Astrocyte (in vitro differentiated cells and primary cell): ENCODE measurements at places on chromosomes 4 and X. TPM values are rescaled to one million over a fixed set of nuclear protein-coding genes. Genes with fewer than 3 reads are reported as not detected.

The MBNL3 gene
- 3.5 and 4.1 TPM in 2 replicates for total RNA-seq

The GAB3 gene
- 1.7 TPM in 2 replicates for total RNA-seq

The HPF1 gene
- total RNA-seq: 17.6 and 19.7 TPM in 2 replicates

The MUC7 gene
- total RNA-seq: not detected in 2 replicates

The CENPVL2 gene
- total RNA-seq: 0.19 and 0.25 TPM in 2 replicates

The FTSJ1 gene
- total RNA-seq: 64.4 and 73.5 TPM in 2 replicates

The TRIM75 gene
- total RNA-seq: not detected in 2 replicates

The EGFL6 gene
- 0.18 TPM in 1 of 2 replicates, not detected in the other for total RNA-seq

The AR gene
- 8.3 and 9.0 TPM in 2 replicates for total RNA-seq

The LAGE3 gene
- total RNA-seq: 20.0 and 20.1 TPM in 2 replicates

The P2RY8 gene
- total RNA-seq: not detected in 2 replicates

The SPANXB1 gene
- not detected in 2 replicates for total RNA-seq

The FRMPD4 gene
- total RNA-seq: 0.19 and 0.54 TPM in 2 replicates

The XAGE1A gene
- total RNA-seq: not detected in 2 replicates

DNA sequence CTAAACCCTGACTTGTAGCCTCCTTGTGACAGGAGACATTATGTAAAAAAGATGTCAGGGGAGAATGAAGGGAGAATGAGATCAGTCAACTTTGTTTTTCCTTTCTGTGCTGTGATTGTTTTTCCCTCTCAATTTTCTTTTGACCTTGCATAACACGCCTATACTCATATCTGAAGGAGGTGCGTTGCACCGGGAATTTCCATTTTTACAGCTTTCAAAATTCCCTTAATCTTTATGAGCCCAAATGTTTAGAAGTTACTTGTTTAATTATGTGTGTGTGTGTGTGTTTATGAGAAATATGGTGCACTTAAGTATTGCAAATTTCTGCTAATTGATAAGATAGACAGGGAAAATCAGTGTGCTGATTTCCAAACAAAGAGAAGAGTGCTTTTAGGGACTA lies 21.6 kb downstream of the SYNPO2 start:
- H3K27me3 ChIP-seq: no peaks in the 10 kb centered on the region
- H3K36me3 ChIP-seq: no peaks in the 10 kb centered on the region
- no peak overlapping the region for H3K27ac ChIP-seq
- no peak for DNase-seq
- peaks cover 13% of the 10 kb centered on the region for H3K4me1 ChIP-seq

DNA sequence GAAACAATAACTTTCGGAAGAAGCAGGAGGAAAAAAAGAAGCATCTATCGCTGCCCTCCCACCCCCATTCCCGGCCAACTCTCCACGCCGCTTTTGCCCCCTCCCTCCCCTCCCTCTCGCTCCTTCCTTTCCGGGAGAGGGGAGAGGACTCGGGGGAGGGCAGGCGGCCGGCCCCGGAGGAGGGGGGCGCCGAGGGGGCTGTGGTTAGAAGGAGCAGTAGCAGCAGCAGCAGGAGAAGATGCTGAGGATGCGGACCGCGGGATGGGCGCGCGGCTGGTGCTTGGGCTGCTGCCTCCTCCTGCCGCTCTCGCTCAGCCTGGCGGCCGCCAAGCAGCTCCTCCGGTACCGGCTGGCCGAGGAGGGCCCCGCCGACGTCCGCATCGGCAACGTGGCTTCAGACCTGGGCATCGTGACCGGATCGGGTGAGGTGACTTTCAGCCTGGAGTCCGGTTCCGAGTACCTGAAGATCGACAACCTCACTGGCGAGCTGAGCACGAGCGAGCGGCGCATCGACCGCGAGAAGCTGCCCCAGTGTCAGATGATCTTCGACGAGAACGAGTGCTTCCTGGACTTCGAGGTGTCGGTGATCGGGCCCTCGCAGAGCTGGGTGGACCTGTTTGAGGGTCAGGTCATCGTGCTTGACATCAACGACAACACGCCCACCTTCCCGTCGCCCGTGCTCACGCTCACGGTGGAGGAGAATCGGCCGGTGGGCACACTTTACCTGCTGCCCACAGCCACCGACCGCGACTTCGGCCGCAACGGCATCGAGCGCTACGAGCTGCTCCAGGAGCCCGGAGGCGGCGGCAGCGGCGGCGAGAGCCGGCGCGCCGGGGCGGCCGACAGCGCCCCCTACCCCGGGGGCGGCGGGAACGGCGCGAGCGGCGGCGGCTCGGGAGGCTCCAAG lies 1.3 kb downstream of the PCDH7 start:
- H3K27me3 ChIP-seq: no peaks in the 10 kb centered on the region
- DNase-seq: peak; percentile 51
- H3K4me3 ChIP-seq: peak overlapping the region; percentile 83

DNA sequence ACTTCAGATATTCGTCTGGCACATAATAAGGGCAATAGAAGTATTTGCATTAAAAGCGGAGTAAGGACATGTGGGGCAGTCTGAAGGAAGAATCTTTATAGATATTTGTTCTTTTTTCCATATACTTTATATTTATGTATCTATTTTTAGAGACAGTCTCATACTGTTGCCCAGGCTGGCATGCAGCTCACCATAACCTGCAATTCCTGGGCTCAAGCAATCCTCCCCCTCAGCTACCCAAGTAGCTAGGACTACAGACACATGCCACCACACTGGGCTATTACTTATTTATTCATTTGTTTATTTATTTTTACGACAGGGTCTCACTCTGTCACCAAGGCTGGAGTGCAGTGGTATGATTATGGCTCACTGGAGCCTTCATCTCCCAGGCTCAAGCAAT lies 16.7 kb upstream of the MRPL1 start:
- H3K27ac ChIP-seq: no peak overlapping the region
- H3K36me3 ChIP-seq: no peaks in the 10 kb centered on the region
- H3K27me3 ChIP-seq: no peaks in the 10 kb centered on the region
- H3K4me3 ChIP-seq: no peak overlapping the region
- no peak for DNase-seq
- H3K4me1 ChIP-seq: no peaks in the 10 kb centered on the region

GRCh38 chr4:27789773-27790172 lies 929.1 kb downstream of the STIM2 start:
- H3K4me1 ChIP-seq: peaks cover 6% of the 10 kb centered on the region
- no peak overlapping the region for H3K4me3 ChIP-seq
- no peak overlapping the region for H3K27ac ChIP-seq
- no peaks in the 10 kb centered on the region for H3K36me3 ChIP-seq
- H3K27me3 ChIP-seq: no peaks in the 10 kb centered on the region

- H3K27ac ChIP-seq: no peak overlapping the region
- H3K36me3 ChIP-seq: no peaks in the 10 kb centered on the region
- no peaks in the 10 kb centered on the region for H3K4me1 ChIP-seq
- no peak overlapping the region for H3K4me3 ChIP-seq
- no peaks in the 10 kb centered on the region for H3K27me3 ChIP-seq
These were observed 1070.6 kb downstream of the STPG2 start for GRCh38 chr4:97072666-97073065.

GRCh38 chr4:71020611-71021010 lies 27.2 kb downstream of the DCK start:
- H3K4me1 ChIP-seq: peaks cover 5% of the 10 kb centered on the region
- H3K4me3 ChIP-seq: no peak overlapping the region
- H3K36me3 ChIP-seq: no peaks in the 10 kb centered on the region
- H3K27ac ChIP-seq: no peak overlapping the region

DNA sequence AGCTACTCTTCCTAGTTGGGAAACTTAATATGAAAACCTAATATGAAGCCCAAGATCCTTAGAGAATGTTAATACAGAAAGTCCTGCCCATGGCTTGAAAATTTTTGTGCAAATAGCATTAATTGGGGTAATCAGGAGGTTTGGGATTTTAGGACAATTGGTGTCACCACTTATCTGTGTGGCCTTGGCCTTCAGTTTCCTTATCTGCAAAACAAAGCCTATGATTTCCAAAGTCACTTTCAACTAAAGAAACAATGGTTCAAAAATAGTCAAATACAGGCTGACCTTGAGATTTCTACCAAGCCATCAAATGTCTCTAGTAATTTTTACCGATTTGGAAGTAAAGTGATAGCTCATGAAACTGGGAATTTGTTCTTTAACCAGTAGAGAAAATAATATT lies 40.2 kb upstream of the FAM9C start:
- DNase-seq: no peak
- H3K27ac ChIP-seq: no peak overlapping the region
- no peak overlapping the region for H3K4me3 ChIP-seq

- no peaks in the 10 kb centered on the region for H3K36me3 ChIP-seq
- H3K4me3 ChIP-seq: no peak overlapping the region
- H3K27me3 ChIP-seq: no peaks in the 10 kb centered on the region
- H3K27ac ChIP-seq: no peak overlapping the region
These were observed 29.9 kb downstream of the DKK2 start for GRCh38 chr4:107006218-107006617.

- no peak overlapping the region for H3K4me3 ChIP-seq
- no peaks in the 10 kb centered on the region for H3K4me1 ChIP-seq
- no peak overlapping the region for H3K27ac ChIP-seq
- no peaks in the 10 kb centered on the region for H3K36me3 ChIP-seq
These were observed 53.6 kb downstream of the LIN54 start for GRCh38 chr4:82957045-82957444.

DNA sequence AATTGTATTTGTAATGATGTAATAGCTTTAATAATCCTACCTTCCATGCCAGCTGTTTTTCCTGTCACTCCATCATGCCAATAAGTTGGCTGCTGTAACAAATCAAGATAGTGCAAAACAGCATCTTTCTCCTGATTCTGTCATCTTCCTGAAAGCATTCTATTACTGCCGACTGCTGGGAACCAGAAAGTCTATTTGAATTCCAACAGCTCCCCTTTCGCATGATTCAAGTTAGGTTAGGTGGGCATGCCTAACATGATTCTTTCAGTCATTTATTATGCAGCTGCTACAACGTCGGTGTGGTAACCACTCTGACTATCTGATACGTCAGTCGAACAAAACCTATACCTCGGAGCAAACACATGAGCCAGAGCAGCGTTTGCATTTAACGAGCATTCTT lies 127.9 kb upstream of the DMD start:
- H3K4me1 ChIP-seq: no peaks in the 10 kb centered on the region
- DNase-seq: no peak
- no peaks in the 10 kb centered on the region for H3K36me3 ChIP-seq
- no peaks in the 10 kb centered on the region for H3K27me3 ChIP-seq

DNA sequence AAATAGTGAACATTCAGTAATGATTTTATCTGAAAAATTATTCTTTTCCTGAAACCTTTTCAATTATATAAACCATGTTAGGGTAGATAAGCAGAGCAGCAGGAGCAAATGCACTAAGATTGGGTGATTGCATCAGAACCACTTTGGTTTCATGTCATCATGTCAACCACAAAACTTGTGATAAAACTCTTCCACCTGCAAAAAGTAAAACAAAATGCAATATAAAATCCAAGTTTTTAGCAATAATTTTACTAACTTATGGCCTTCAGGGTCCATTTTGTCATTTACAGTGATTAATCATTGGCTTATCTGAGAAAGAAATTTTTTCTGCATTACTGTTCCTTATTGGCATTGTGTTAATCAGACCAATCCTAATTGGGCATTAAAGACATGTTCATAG lies 42.4 kb downstream of the NHS start:
- H3K27me3 ChIP-seq: no peaks in the 10 kb centered on the region
- DNase-seq: peak; percentile 60
- H3K4me3 ChIP-seq: no peak overlapping the region
- peak overlapping the region; percentile 75 for H3K27ac ChIP-seq
- H3K4me1 ChIP-seq: peaks cover 47% of the 10 kb centered on the region

- H3K4me1 ChIP-seq: peaks cover 18% of the 10 kb centered on the region
- peak; percentile 78 for DNase-seq
- peak overlapping the region; percentile 65 for H3K27ac ChIP-seq
These were observed 18.6 kb downstream of the CLCN4 start for GRCh38 chrX:10175319-10175871.

DNA sequence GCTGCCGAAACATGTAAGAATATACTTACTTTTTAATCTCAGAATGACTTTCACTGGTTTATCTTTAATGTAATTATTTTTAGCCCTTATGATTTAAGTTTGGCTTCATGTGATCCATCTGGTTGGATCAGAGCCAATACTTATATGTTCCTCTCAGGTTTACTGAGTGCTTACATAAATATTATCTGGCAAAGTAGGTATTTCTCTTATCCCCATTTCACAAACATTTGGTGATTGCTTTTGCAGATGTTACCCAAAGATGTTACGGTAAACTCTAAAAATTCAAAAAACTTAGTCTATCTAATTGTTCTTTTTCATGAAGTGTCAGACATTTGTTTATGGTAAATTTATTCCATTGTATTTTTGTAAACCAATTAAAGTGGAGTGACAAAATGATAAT lies 115.0 kb upstream of the TLL1 start:
- no peaks in the 10 kb centered on the region for H3K36me3 ChIP-seq
- H3K4me1 ChIP-seq: no peaks in the 10 kb centered on the region
- DNase-seq: no peak
- no peak overlapping the region for H3K4me3 ChIP-seq
- no peak overlapping the region for H3K27ac ChIP-seq

DNA sequence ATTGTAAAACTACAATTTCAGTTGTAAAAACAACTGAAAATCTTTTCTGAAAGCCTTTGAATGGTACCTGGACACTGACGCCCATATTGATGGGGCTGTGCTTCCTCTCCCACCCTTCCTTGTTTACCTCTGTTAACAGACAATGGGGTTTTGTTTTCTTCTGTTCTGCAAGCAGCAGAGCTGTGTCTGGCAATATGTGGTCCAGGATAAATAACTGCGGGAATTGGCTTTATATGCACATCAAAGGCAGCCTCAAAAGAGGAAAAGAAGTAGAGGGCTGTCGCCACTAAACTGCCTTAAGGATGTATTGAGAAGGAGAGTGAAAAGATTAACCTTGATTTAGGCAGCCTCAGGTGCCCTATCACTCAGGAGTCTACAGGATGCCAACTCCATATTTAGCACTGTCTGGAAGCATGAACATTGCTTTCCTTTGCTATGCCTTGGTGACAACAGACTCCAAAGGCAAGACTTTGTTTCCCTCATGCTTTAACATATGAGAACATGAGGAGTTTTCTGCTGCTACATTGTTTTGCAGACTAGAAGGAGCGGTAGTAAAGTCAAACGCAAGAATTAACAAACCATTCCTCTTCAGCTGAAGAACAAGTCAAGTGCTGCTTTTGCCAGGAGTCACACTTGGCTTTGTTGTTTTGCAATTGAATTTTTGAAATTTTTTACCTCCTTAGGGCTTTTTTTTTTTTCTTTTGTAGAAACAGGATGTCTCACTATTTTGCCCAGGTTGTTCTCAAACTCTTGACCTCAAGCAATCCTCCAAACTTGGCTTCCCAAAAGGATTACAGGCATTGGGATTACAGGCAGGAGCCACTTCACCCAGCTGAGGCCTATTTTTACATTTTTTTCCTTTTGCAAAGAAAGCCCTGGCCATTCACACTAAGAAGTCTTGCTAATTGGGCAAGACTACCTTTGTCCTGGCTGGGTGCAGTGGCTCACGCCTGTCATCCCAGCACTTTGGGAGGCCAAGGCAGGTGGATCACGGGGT lies 3.0 kb downstream of the IL21 start:
- H3K4me3 ChIP-seq: no peak overlapping the region
- no peak overlapping the region for H3K27ac ChIP-seq
- no peaks in the 10 kb centered on the region for H3K4me1 ChIP-seq

GRCh38 chr4:167873496-167873895 lies 218.8 kb upstream of the ANXA10 start:
- no peaks in the 10 kb centered on the region for H3K27me3 ChIP-seq
- H3K4me3 ChIP-seq: no peak overlapping the region
- H3K4me1 ChIP-seq: no peaks in the 10 kb centered on the region
- no peak overlapping the region for H3K27ac ChIP-seq
- H3K36me3 ChIP-seq: no peaks in the 10 kb centered on the region
- DNase-seq: no peak

GRCh38 chr4:153501578-153501977 lies 35.4 kb downstream of the TMEM131L start:
- H3K27ac ChIP-seq: no peak overlapping the region
- DNase-seq: no peak
- no peak overlapping the region for H3K4me3 ChIP-seq
- H3K4me1 ChIP-seq: peaks cover 24% of the 10 kb centered on the region
- H3K27me3 ChIP-seq: no peaks in the 10 kb centered on the region

- DNase-seq: peak; percentile 88
- H3K27ac ChIP-seq: no peak overlapping the region
- no peak overlapping the region for H3K4me3 ChIP-seq
- peaks cover 20% of the 10 kb centered on the region for H3K4me1 ChIP-seq
These were observed 105.0 kb downstream of the TBL1X start for GRCh38 chrX:9569876-9570301.
